ENCODE measurements at places on chromosomes 16 and 17.

- DNase-seq: no peak
Observed at GRCh38 chr16:11576427-11577289, 10.1 kb downstream of the LITAF start.

DNA sequence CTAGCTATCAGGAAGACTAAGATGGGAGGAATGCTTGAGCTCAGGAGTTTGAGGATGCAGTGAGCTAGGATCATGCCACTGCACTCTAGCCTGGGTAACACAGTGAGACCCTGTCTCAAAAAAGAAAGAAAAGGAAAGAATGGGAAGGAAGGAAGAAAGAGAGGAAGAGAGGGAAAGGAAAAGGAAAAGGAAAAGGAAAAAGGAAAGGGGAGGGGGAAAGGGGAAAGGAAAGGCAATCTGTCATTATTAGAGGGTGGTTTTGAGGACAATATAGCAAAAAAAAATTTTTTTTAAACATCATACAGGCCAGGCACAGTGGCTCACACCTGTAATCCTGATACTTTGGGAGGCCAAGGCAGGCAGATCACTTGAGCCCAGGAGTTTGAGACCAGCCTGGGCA lies 20.4 kb downstream of the JUP start:
- DNase-seq: no peak

DNA sequence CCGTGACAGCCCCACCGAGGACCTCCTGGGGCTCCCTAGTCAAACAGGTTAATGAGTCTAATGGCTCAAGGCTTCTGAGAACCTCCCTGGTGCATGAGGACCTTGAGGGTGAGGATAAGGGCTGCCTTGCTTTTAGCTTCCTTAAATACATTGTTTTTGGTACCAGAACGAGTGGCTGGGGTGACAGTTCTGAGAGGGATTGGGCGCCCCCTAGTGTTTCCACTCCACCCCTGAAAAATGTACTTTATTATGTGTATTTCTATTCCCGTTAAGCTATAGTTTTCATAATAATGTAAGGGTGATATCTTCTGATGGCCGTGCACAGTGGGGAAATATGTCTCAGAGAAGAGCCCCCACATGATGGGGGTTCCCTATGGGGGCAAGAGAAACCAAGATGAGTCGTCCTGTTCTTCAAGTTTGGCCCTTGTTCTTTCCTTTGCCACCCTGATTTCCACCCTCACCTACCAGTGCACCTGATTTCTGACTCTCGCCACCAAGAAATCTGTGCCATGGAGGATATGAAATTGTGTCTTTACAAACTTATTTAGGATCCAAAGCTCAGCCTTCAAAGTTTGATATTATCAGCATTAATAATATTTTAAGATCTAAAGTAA lies 14.5 kb upstream of the VWA3A start:
- DNase-seq: peak; percentile 39

DNA sequence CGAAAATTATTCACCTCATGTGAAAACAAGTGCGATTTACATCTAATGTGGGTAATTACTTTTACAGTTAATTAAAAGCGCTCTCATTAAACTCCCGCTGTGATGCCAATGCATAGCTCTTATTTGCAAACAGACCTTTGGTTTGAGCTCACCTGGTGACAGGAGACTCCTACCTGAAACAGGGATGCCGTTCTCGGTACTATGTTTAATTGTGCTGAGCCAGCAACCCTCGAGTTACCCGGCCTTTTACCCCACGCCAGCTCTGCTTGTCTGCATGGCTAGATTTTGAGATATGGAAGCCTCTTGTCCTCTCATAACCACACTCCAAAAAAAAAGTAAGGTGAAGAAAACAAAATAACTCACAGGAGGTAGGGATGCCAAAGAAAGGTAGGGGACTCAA lies 690.4 kb upstream of the RBFOX1 start:
- DNase-seq: no peak

DNA sequence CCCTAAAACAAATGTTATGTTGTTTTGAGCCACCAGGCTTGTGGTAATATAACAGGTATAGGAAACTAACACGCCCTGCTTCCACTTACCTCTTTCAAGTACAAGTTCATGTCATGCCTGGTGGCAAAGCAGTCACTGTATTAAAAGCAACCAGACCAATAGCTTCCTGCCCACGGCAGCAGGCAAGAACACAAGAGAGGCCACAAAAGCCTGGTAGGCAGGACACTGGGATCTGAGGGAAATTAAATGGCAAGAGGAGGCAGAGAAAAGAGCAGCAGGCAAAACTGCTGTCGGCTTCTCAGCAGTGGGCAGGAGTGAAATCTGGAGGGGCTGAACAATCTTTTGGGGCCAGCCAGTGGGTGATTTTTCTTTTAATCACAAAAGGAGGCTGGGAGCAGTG lies 2.2 kb downstream of the CYTH1 start:
- no peak for DNase-seq

DNA sequence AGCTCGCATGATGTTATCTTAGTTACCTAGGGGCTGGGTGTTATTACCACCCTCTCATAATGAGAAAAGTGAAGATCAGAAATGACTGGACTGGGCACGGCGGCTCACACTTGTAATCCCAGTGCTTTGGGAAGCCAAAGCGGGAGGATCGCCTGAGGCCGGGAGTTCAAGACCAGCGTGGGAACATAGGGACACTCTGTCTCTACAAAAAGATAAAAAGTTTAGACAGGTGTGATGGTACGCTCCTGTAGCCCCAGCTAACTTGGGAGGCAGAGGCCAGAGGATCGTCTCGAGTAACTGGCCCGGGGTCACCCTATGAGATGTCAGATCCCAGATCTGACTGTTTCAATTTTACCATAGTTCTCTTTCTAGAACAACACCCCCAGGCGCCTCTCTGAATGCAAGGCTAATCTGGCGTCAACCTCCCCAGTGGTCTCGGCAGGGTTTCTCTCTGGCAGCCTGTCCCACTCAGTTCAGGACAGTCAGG lies 1.9 kb upstream of the CCDC102A start:
- DNase-seq: no peak

DNA sequence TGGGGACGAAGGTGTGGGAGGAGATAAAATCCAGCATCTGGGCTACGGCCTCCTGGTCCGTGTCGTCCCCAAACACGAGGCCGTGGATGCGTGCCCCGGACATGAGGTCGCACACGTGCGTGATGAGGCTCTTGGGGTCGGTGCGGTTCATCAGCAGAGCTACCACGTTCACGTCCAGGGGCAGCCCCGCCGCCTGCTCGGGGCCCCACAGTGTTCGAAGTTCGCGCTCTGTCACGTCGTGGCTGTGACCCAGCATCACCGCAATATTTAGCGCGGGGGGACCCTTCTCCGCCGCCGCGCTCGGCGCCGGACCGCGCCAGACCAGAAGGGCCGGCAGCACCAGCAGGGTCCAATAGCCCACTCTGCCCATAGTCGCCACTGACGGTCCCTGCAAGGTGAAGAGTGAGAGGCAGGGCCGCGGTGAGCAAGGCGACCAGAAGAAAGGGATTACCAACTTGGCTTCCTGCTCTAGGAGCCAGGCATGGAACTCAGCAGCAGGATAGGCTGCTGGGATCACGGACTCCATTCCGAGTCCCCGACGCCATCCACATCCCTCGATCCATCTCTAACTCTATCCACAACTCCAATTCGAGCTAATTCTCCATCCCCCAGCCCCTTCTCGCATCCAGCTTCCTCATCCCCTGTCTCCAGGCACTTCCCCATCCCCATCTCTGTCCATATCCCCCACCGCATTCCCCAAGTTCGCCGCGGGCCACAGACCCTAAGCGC lies 2.0 kb downstream of the GRIN2A start:
- no peak for DNase-seq

- no peak for DNase-seq
Observed at GRCh38 chr16:51211148-51211547, 60.1 kb upstream of the SALL1 start.

DNA sequence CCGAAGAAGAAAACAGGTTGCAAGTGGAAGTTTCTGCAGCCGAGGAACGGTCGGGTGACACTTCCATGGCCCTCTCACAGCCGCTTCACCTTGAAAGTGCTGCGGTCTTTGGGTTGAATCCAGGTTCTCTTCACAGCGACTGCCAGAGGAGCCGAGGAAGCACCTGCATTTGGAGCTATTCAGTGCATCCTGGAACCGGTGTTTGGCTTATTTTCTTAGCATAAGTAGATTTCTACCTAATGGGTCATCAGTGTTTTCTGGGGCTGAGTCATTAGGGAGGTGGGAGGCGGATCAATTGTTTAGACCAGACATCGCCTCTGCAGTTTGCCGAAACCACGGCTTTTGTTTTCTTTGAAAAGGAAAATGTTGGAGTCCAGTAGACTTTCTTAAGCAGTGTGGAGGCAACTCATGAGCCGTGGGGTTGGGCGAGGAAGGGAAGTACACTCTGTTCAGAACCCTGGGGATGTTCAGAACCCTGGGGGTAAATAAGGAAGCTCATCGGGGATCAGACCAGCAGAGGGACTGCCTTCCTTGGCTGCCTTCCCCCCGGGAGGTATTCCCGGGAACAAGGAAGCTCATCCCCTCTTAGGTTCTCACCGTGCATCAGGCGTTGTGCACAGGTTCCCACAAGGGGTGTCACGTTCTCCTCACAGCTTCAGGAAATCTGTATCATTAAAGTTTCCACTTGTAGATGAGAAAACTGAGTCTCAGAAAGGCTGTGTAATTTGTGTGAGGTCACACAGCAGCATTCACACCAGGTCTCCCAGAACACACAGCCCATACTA lies 361.5 kb downstream of the SNX29 start:
- no peak for DNase-seq

- peak; percentile 89 for DNase-seq
Observed at GRCh38 chr17:10616502-10617119, 40.5 kb downstream of the MYH3 start.

DNA sequence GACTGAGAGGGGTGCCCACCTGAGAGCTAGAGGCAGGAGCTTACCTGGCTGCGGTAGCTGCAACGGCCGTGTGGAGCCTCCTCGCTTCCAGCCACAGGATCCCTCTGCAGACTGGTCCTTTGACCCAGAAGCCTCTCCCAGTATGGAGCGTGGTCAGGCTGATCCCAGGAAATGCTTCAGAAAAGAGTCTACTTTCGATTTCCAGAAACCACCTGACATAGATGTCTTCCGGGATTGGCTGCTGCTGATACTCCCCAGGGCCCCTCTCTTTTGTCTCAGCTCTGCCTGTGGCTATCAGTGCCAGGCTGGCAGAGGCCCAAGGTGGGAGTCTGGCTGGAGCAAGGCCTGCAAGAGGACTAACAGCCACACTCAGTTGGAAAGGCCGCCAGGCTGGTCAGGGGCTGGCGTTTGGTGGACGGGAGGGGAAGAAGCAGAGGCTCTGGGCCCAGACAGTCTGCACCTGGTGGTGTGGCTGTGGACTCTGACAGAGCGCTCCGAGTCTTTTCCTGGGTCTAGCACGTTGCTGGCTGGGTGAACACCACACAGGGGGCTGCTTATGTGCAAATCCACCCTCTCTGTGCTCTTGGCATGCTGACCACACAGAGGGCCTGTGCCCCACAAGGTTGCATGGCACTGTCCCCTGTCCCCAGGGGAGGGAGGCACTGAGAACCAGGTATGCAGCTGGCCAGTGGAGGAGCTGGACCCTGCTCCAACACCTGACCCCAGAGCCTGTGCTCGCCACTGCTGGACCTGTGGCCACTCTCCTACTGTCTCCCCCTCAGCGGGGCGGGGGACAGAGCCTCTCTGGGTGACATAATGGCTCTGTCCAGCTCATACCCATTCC lies at the start of gene LGALS3BP:
Gene LGALS3BP (minus strand): TSS at position 144 of the 844 bp plus-strand sequence. CDS start 2,732 bp downstream, outside the sequence.
- DNase-seq: peak; percentile 73

DNA sequence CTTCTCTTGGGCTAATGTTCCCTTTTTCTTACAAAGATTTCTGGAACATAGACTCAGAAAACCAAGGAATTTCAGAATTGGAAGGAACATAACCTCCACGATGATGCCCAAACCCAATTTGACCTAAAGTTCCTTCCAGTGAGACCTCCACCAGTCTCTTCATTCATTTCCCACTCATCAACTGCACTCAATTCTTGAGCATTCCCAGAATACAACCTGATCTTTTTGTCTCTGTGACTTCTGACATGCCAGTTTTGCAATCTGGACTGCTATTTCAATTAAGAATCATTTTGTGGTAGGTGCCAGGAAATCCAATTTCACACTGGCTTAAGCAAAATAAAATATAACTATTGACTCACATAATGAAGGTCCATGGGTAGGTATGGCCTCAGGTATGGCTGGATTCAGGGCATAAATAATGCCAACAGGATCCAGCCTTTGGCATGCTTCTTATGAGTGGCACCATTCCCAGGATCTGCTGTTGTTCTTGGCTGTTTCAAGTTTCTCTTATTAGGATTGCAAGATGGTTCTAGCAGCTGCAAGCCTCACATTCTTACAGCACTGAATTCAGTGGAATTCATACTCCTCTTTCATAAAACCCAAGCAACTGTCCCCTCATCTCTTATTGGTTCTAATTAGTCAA lies 184.3 kb downstream of the HS3ST4 start:
- DNase-seq: no peak

Data from mesothelial cell of epicardium (in vitro differentiated cells).